ENCODE measurements at places on chromosomes 6 and 20. TPM values are rescaled to one million over a fixed set of nuclear protein-coding genes. Genes with fewer than 3 reads are reported as not detected.

ADGB gene
- total RNA-seq = not detected

FITM2 gene
- 7.9 TPM for total RNA-seq

ANKEF1 gene
- total RNA-seq = 5.2 TPM

PNLDC1 gene
- total RNA-seq = 0.26 TPM
